ENCODE measurements at places on chromosomes 1 and 21.
A peak's percentile ranks its signal among the peaks of the same experiment; 100 is the strongest.

GRCh38 chr1:1171161-1171545, 2.5 kb upstream of the TTLL10 start:
- DNase-seq, result no peak

DNA sequence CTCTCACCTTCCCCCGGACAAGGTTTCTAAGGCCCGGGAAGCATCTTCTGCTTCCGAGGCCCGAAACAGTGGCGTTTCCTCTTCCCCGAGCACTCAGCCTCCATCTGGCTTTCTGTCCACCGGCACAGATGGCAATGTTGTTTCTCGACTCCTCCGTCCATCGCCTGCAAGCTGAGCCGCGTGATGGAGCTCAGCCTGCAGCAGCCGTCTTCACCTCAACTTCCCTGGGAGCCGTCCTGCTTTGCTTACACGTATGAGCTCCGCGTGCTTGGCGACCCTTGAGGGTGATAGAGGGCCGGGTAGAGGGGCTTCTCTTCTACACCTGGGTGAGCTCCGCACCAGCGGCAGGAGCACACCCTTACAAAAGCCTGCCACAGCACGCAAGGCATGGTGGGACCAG, 80.4 kb downstream of the AJAP1 start:
- DNase-seq, result no peak

GRCh38 chr1:9853249-9853595, 29.5 kb upstream of the CLSTN1 start:
- no peak for DNase-seq

GRCh38 chr1:169538998-169539871, 47.0 kb downstream of the F5 start:
- DNase-seq, result no peak

- DNase-seq, result no peak
Observed at GRCh38 chr1:94236630-94237290, 624 bp downstream of the ARHGAP29 start.

GRCh38 chr1:23020706-23021405, 1.6 kb downstream of the KDM1A start:
- DNase-seq, result no peak

DNA sequence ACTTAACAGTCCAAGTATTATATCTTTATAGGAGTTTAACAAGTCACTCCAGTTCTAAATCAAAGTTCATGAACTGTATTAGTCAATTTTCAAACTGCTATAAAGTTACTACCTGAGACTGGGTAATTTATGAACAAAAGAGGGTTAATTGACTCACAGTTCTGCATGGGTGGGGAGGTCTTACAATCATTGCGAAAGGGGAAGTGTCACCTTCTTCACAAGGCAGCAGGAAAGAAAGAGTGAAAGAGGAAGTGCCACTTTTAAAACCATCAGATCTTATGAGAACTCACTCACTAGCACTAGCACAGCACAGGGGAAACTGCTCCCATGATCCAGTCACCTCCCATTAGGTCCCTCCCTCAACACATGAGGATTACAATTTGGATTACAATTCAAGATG, 70.0 kb downstream of the CLCA4 start:
- no peak for DNase-seq

- no peak for DNase-seq
Observed at GRCh38 chr1:207223162-207223561, 98.3 kb upstream of the CD55 start.

DNA sequence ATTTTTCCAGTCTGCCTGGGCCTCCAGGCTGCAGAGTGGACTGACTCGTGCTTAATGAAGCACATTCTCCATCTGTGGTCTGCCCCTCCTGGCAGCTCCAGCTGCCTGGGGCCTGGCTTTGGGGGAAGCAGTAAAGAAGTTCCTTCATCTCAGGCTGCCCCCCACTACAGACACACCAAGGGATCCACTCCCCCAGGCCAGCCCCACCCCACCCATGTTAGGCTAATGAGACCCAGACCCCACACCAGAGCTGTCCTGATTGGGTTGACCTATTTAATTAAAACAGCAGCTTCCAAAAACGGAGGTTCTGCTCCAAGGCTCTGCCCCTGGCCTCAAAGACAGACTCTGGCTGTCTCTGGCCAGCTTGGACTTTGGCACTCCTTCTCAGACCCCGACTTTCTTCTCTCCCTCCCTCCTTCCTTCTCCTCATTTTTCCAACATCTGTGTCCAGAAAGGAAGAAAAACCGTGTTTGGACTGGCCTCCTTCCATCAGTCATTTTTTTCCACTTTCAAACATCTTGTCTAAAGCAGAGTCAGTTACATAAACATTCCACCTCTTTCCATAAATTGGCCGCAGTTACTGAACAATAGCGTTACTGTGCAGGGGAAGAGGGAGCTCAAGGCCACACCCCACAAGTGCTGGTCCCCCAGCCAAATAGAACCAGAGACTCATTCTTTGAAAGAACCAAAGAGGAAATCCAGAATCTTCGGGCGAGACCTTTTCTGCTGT, 29.7 kb downstream of the SERTAD4 start:
- no peak for DNase-seq

- no peak for DNase-seq
Observed at GRCh38 chr1:53334312-53334711, 6.4 kb upstream of the LRP8 start.

GRCh38 chr1:178634445-178634844, 90.6 kb upstream of the RALGPS2 start:
- DNase-seq, result no peak

DNA sequence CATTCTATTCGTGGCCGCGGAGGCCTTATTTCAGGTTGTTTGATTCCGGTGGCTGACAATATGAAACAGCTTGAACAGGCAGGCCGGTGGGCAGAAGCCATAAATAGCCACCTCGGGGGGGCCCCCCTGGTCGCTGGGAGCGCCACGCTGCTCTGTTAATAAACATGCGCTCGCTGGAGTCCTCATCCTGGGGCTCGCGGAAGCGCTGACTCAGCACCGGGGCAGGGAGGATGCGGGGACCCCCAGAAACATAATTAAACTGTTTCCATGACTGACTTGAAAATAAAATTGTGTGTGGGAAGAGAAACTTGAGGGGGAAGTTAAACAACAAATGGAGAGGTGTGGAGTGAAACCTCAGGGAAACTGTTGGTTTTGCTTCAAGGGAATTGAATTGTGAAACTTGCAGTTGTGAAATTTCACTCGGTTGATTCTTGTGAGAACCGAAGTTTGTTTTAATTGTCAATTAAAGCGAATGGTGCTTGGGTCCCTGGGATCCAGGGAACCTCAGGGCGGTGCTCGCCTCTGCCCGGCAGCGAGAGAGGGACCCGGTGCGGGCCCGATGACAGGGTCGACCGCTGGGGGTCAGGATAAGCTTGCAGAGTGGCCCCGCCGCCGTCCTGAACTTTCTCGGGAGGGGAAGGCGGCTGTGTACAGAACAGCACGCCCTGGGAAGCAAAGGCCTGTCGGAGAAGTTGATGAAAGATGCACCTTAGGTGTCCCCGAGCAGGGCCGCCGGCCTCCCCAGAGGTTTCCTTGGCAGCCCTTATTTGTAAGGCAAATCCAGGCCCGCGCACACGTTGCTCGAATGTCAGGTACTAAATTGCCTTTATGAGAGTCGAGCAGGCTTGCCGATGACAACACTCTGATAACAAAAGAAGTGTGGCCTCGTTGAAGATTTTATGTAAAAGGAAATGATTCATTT, 176.9 kb upstream of the LMO4 start:
- DNase-seq, result peak; percentile 38

- no peak for DNase-seq
Observed at GRCh38 chr1:201686714-201687455, 142.1 kb upstream of the IPO9 start.

DNA sequence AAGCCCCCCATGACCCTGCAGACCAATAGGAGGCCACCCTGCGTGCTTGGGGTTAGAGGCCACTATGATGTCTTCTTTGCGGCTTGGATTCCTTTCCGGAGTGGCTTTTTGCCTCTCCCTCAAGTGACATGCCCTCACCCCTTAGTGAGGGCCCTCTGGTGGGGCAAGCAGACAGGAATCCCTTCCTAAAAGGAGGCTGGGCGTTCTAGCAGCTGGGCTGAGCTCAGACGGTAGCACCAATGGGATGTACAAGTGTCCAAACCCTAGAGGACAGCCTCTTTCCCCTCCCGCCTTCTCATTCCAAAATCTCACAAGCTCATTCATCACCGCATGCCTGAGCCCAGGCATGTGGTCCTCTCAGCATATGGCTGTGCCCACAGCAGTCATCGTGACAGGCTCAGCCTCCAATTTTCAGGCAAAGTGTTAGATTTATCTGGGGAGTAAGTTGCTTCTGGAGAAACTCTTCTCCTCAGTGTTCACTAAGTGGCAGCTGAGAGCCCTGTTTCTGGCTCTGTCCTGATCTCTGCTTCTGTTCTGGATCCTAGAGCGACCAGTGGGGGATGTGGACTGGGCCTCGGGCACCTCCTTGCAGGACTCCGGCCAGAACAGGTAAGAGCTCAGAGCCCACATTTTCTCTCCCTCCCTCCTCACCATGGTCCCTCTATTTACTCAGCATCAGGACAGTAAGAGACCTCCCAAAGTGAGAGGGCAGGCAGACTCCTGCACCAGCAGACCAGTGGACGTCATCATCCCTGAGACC, 4.8 kb downstream of the KIAA1614 start:
- DNase-seq, result no peak

- DNase-seq, result no peak
Observed at GRCh38 chr1:224399887-224400286, 34.7 kb downstream of the WDR26 start.

DNA sequence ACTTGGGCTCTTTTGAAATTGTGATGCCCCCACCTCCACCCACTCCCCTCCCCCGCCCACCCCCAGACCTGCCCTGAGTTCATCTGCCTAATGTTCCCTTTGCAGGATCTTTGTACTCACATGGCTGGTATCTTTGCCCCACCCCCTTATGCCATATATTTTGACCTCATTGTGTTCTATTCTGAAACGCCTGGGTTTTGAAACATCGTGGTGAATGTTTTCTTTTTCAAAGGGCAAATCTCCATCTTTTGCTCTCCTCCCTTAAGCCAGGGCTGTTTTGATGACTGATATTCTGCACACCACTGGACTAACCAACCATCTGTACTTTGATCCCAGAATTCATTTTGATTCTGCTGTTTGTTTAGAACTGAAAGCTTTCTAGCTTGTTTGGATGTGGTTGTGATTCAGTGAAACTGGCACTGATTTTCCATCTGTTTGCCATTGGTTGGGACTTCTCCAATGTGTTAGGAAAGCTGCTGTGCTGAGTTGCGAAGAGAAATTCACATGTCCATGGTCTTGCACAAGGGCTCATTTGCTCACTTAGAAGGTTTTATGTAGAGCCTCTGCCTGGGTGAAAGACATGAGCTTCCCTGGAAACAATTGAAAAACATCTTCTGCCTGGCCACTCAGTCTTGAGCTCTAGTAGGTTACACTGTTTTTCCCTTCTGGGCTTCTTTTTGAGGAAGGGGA, 16.5 kb downstream of the SMAP2 start:
- no peak for DNase-seq

DNA sequence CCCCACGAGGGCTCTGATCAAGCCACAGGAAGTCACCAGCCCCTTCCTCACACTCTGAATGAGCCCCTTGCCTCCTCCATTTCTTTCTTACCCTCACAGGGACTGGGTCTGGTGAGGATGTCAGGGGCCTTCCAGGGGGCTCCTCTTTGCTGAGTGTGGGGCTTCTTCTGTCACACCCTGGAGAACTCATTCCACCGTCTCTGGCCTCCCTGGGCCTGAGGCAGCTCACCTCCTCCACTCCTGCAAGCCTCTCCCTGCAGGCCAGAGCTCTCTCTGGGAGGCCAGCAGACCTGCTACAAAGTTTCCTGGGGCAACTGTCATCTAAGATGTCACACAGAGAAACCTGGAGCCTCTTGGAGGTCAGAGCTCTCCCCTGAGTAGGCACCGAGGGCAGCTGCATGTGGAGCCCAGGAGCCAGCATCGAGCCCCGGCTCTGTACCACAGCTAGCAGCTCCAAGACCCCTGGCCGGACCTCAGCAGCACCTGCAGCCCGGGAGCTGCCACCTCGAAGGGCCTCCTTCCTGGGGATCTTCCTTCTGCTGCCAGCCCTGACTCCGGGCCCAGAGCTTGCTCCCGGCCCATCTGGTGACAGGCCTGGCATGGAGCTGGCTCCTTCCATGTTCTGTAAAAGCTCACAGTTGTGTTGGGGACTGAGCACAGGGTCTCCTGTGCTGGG, 1.1 kb downstream of the SPOCD1 start:
- DNase-seq, result no peak

GRCh38 chr1:91400133-91400725, 4.4 kb downstream of the HFM1 start:
- DNase-seq, result no peak

GRCh38 chr21:33478935-33479678, 667 bp downstream of the TMEM50B start:
- DNase-seq, result peak; percentile 32

DNA sequence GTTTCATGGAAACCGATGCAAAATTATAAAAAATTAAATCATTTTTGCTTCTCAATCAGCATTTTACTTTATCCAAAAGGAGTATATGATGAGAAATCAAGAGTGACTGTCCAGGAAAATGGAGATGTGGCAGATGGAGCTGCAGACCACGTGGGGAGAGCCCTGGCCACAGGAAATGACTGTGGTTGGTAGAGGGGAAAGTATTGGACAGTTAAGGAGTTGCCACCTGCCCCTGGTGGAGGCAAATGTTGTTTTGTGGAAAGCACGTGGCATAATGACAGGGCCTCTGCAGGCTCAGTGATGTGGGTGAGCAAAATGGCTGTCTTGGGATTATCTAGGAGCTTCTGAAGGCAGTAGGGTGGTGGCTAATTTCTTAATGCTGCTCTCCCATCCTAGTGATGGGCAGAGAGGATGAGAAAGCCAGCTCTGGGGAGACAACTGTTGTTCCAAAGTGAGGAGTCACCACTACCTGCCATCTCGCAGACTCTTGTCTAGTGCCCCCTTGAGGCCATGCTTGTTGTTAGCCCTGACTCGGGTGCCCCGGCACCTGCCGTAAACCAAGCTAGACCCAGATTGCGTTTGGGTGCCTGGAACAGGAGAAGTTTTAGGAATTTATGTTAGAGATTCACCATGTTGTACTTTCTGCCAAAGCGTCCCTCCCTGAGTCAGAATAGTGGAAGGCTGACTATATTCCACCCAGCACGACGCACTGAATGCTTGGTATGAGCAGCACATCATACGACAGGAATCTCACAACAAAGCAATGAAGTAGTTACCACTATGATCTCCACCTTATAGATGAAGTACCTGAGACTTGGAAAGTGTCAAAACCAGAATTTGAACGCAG, 144.0 kb downstream of the ROR1 start:
- no peak for DNase-seq

GRCh38 chr1:167095368-167095767, 1.5 kb downstream of the STYXL2 start:
- no peak for DNase-seq

- DNase-seq, result no peak
Observed at GRCh38 chr1:203521074-203521794, 27.3 kb downstream of the OPTC start.

GRCh38 chr1:159849626-159850366, 12.7 kb downstream of the VSIG8 start:
- no peak for DNase-seq

GRCh38 chr1:245716561-245716960, 561.8 kb downstream of the KIF26B start:
- no peak for DNase-seq

GRCh38 chr1:192445839-192446489, 129.2 kb downstream of the RGS21 start:
- DNase-seq, result peak; percentile 9

- DNase-seq, result peak; percentile 29
Observed at GRCh38 chr1:223363856-223364684, at the start of gene SUSD4. Gene SUSD4, minus strand, starts transcription at chr1:223364176. Its CDS starts 751 bp downstream, at chr1:223363425.
